Activated CD8-positive, alpha-beta T cell treated with anti-CD3 and anti-CD28 coated beads for 36 hours (primary cell): ENCODE measurements at places on chromosomes 13 and 19. TPM values are rescaled to one million over a fixed set of nuclear protein-coding genes. Genes with fewer than 3 reads are reported as not detected.

DNA sequence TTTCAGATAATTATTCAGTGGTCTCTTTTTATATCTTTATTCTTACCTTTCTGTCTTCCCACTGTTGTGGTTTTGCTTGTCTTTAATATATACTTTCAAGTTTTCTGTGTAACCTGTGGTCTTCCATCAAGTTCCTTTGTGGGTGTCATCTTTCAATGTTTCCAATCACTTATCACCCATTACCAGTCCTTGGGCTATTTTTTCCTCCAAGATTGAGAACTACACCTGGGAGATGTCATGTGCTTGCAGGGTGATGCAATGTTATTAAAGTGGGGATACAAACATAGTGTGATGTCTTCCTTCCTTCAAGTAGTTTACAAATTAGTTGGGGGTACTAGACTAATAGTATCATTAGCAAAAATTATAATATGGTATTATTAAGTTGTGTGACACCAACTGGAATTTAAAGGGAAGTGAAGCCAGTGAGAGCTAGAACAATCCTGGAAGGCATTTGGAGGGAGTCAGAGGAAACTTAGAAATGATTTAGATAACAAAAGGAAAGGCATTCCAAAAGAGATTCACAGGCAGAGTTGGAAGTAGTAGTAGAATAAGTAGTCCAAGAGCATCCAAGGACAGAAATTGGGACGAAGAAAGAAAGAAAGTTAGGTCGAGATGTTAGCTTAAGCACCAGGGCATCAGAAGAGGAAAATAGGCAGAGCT, 3.4 kb downstream of the FNDC3A start:
- H3K4me3 ChIP-seq = peak overlapping the region; percentile 93
- peaks cover 31% of the 10 kb centered on the region for H3K36me3 ChIP-seq
- no peaks in the 10 kb centered on the region for H3K27me3 ChIP-seq
- peak overlapping the region; percentile 87 for H3K27ac ChIP-seq

DNA sequence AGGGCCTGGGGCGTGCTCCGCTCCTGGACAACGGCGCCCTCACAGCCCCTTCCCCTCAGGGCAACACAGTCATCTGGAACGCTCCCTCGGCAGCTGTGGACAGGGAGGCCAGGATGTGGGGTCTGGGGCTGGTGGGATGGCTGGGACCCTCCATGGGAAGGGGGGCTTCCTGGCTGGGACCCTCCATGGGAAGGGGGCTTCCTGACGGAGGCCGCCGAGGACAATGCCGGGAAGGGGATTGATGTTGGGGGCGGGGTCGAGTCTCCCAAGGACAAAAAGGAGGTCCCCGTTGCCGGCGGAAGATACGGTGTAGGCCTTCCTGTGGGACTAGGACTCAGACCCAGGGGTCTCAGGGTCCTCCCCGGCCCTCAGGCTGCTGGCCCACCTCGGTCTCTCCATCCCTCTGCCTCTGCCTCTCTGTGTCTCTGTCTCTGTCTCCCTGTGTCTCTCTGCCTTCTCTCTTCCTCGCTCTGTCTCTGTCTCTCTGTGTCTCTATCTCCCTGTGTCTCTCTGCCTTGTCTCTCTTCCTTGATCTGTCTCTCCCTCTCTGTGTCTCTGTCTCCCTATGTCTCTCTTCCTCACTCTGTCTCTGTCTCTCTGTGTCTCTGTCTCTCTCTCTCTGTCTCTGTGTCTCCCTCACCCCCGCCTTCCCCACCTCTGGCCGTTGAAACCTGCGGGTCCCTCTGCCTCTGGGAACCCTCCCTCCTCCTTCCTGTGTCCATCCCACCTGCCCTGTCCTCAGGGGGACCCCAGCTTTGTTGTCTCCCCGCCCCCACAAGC, 2.7 kb upstream of the MADCAM1 start:
- H3K27ac ChIP-seq = no peak overlapping the region
- H3K4me1 ChIP-seq = peaks cover 2% of the 10 kb centered on the region
- peaks cover 11% of the 10 kb centered on the region for H3K27me3 ChIP-seq
- H3K4me3 ChIP-seq = no peak overlapping the region

Gene JAK3
- 120 TPM for total RNA-seq

GRCh38 chr19:43545276-43545675, 12.3 kb downstream of the ZNF575 start:
- no peak for DNase-seq
- no peaks in the 10 kb centered on the region for H3K27me3 ChIP-seq
- H3K4me3 ChIP-seq = no peak overlapping the region
- peaks cover 15% of the 10 kb centered on the region for H3K36me3 ChIP-seq
- no peaks in the 10 kb centered on the region for H3K4me1 ChIP-seq
- H3K27ac ChIP-seq = peak overlapping the region; percentile 55

DNA sequence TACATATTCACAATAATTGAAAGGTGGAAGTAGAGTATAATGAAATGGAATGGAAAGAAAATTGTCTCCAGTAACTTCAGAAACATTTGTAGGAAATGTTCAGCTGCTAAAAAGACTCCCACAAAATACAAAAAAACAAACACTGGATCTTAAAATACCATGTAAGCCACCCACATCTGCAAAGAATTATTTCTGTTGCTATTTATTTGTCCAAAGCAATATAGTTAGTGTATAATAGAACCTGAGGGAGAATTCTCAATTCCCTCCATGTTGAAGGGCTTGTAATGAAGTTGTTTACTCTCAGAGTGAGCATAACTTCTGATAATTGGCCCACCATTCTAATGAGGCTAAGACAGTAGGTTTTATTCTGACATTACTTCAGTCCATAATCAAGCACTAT, 37.4 kb upstream of the KLF12 start:
- H3K27me3 ChIP-seq = no peaks in the 10 kb centered on the region
- DNase-seq = no peak
- no peak overlapping the region for H3K27ac ChIP-seq

Gene NDUFS7
- total RNA-seq = 113 TPM

GRCh38 chr13:109667056-109667455, 119.3 kb downstream of the IRS2 start:
- H3K27me3 ChIP-seq = no peaks in the 10 kb centered on the region
- DNase-seq = no peak
- H3K4me3 ChIP-seq = no peak overlapping the region
- no peaks in the 10 kb centered on the region for H3K4me1 ChIP-seq

Gene LIM2
- 1.4 TPM for total RNA-seq

Gene DAPK3
- 27.5 TPM for total RNA-seq

DNA sequence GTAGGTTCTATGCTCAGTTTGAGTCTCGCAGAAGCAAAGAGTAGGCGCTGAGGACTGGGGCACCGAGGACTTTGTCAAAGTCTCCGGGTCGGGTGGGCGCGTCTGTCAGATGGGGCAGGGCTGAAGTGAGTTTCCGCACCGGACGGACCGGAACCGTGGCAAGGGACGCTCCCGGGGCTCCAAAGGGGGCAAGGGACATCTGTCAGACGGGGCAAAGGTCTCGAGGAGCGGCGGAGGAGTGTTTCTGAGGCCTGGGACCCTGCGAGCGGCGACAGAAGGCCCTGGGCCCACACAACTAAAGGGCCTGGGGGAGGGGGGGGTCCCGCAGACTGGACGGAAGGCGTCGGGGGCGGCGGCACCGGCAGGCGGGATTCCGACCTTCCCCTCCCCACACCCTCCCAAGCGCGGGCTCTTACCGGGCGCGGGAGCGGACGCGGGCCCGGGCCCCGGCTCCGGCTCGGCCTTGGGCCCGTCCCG, 13.3 kb upstream of the AKAP8L start:
- DNase-seq = peak; percentile 55
- peaks cover 28% of the 10 kb centered on the region for H3K4me1 ChIP-seq
- peak overlapping the region; percentile 91 for H3K4me3 ChIP-seq
- peaks cover 21% of the 10 kb centered on the region for H3K36me3 ChIP-seq
- no peaks in the 10 kb centered on the region for H3K27me3 ChIP-seq
- peak overlapping the region; percentile 91 for H3K27ac ChIP-seq

Gene PGLYRP1
- total RNA-seq = not detected

GRCh38 chr19:18844806-18845329, 13.1 kb downstream of the UPF1 start:
- H3K36me3 ChIP-seq = peaks cover 42% of the 10 kb centered on the region
- no peak for DNase-seq
- H3K27me3 ChIP-seq = no peaks in the 10 kb centered on the region
- peaks cover 80% of the 10 kb centered on the region for H3K4me1 ChIP-seq

DNA sequence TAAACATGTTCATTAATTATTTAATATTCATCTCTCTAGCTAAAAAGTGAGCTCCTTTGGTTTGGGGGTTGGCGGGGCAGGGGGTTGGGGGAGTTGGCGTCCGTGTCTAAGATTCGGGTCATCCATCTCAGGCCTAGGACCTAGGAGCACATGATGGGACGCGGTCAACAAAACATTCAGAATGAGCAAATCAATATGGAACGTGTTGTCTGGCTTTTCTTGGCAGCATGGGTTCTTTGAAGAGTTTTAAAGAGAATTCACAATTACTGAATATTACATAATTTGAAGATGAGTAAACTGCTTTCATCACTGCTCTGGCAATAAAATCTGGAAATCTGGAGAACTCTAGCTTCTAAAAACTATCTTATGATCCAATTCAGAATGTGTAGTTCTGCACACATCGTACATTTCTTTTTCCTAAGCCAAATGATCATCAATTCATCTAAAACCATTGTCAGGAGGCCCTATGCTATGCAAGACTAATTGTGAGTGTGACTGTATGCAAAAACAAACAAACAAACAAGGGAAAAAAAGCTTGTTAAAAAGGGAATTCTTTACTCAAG, 5.4 kb upstream of the ARGLU1 start:
- H3K27ac ChIP-seq = no peak overlapping the region
- no peak for DNase-seq
- H3K4me3 ChIP-seq = no peak overlapping the region
- peaks cover 22% of the 10 kb centered on the region for H3K36me3 ChIP-seq
- H3K27me3 ChIP-seq = no peaks in the 10 kb centered on the region

Gene TJP3
- 2.4 TPM for total RNA-seq

DNA sequence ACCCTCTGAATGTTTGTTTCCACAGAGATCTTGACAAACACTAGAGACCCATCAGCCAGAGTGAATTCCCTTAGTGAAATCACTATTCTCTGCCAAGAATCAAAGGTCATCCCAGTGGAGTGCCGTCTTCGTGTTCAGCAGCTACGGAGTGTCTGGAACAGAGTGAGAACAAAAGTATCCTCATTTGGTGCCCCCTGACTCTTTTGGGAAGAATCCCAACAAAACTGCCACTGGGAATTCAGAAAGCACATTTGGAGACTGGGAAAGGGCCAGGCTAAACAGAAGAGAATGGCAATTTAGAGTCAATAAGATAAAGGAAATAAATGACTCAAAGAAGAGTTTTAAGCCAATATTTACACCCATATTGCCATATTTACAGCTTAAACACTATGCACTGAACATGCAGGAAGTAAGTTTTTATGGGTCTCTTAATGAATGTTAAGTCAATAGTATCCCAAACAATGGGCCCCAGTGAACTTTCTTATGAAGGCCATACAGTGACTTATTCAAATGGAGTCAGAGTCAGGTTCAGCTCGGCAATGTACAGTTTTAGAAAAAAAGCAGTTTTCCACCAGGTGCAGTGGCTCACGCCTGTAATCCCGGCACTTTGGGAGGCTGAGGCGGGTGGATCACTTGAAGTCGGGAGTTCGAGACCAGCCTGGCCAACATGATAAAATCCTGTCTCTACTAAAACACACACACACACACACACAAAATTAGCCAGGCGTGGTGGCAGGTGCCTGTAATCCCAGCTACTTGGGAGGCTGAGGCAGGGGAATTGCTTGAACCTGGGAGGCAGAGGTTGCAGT, 392.6 kb downstream of the KLF5 start:
- no peaks in the 10 kb centered on the region for H3K4me1 ChIP-seq
- H3K27me3 ChIP-seq = no peaks in the 10 kb centered on the region
- no peak overlapping the region for H3K4me3 ChIP-seq

- peaks cover 33% of the 10 kb centered on the region for H3K4me1 ChIP-seq
- no peaks in the 10 kb centered on the region for H3K27me3 ChIP-seq
- peak overlapping the region; percentile 94 for H3K4me3 ChIP-seq
These were observed 1.1 kb downstream of the NAA16 start for GRCh38 chr13:41312176-41312500.

GRCh38 chr19:46759817-46760333, 13.6 kb upstream of the STRN4 start:
- no peaks in the 10 kb centered on the region for H3K27me3 ChIP-seq
- no peak for DNase-seq
- no peak overlapping the region for H3K27ac ChIP-seq
- peaks cover 2% of the 10 kb centered on the region for H3K4me1 ChIP-seq

Gene DIRAS1
- not detected for total RNA-seq
